ENCODE measurements at places on chromosomes 6 and 20.
A peak's percentile ranks its signal among the peaks of the same experiment; 100 is the strongest.

DNA sequence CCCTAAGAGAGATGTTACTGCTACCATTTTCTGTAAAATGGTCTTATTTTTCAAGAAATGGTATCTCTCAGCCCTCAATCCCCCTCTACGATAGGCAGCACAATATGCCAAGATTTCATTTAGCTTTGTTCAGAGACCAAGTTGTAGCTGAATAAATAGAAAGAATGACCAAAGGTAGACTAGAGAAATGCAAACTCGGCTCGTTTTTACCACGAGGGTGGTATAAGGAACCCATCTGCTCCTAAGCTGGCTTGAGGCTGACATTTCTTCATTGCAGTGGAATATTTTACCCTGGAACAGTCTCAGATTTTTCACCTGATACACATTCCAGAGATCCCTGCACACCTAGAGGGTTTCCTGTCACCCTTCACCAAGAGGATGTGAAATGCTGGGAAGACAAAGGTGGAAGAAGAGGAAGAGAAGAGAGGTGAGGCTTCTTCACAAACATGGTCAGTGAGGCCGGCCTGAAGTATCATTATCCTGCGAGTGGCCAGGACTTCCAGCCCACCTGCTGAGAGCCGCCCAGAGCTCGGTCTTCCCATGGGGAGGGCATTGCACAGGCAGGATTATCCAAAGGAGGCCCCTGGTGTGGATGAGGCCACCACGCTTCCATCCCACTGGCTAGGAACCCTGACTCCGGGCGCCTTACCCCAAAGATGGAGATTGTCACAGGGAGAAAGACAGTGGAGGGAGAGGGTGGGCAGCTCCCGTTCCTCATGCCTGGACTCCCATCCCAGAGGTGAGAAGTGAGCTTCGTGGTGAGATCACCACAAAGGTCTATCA, 57.1 kb upstream of the AFDN start:
- DNase-seq: no peak

- no peak for DNase-seq
These were observed 255.9 kb upstream of the RIN2 start for GRCh38 chr20:19502169-19502568.

- DNase-seq: no peak
These were observed 28.1 kb downstream of the PTPN1 start for GRCh38 chr20:50538276-50538675.

DNA sequence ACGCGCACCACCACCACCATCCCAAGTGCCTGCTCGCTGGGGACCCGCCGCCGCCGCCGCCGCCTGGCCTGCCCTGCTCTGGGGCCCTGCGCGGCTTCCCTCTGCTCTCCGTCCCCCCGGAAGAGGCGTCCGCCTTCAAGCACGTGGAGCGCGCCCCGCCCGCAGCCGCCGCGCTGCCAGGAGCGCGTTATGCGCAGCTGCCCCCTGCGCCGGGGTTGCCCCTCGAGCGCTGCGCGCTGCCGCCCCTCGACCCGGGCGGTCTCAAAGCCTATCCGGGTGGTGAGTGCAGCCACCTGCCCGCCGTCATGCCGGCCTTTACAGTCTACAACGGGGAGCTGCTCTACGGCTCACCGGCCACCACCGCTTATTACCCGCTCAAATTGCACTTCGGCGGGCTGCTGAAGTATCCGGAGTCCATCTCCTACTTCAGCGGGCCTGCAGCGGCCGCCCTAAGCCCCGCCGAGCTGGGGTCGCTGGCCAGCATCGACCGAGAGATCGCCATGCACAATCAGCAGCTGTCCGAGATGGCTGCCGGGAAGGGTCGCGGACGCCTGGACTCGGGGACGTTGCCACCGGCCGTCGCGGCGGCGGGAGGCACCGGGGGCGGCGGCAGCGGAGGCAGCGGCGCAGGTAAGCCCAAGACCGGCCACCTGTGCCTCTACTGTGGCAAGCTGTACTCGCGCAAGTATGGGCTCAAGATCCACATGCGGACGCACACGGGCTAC, 7.2 kb downstream of the PRDM13 start:
- DNase-seq: peak; percentile 62

- DNase-seq: no peak
These were observed 37.2 kb downstream of the C6orf132 start for GRCh38 chr6:42105156-42105648.

DNA sequence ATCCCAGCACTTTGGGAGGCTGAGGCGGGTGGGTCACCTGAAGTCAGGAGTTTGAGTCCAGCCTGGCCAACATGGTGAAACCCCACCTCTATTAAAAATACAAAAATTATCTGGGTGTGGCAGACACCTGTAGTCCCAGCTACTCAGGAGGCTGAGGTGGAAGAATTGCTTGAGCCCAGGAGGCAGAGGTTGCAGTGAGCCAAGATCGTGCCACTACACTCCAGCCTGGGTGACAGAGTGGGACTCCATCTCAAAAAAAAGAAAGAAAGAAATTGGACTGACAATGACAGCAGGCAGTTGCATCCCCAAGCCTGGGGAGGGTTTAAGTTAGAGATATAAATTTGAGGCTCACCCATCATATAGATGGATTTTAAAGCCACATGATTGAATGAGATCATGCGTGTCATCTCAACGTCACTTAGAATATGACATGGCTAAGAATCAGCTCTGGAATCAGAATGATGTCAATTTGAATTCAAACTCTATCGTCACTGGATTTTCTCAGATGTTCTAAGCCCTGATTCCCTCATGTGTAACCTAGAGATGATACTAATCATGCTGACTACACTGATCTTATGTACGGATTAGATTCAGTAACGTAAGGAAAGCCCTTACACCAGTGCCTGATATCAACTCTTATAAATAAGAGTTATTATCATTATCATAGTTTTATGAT, 534.0 kb upstream of the JARID2 start:
- DNase-seq: no peak

DNA sequence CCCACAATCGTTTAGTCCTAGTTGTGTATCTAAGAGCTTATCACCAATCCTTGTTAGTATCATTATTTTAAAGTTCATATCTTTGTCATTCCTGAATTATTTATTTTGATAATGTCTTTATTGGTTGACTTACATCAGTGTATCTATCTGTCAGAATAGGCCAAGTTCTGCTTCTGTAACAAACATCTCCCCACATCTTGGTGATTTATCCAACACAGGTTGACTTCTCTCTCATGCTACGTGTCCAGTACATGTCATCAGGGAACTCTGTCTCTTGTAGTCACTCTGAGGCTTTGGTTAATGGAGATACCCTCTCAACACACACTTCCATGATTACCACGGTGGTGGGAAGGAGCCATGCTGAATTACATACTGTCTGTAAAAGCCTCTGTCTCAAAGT, 38.4 kb downstream of the BANF2 start:
- no peak for DNase-seq

DNA sequence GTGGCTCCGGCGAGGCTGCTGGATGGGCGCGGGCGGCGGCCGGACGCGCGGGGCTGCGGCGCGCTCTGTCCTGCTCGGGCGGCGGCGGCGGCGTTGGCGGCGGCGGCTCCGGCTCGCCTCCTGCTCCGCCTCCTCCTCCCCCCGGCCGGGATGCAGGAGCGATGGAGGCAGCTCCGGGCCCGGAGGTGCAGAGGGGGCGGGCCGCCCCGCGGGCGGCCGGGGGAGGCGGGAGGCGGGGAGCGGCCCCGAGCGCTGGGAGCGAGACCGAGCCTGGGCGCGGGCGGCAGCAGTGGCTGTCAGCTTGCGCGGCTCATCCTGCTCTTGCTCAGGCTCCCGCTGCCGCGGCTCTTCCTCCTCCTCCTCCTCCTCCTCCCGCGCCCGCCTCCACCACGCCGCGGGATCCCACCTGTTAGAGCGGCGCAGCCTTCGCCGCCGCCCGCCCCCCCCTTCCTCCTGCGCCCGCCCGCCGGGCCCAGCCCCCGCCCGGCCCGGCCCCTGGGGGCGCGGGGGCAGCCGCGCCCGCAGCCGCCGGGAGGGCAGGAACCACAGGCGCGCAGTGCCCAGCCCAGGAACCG, at the start of gene NOL4L:
TSS of gene NOL4L (minus strand) at position 323 of the 575 bp plus-strand sequence. CDS start 443 bp downstream, outside the sequence.
- DNase-seq: no peak

DNA sequence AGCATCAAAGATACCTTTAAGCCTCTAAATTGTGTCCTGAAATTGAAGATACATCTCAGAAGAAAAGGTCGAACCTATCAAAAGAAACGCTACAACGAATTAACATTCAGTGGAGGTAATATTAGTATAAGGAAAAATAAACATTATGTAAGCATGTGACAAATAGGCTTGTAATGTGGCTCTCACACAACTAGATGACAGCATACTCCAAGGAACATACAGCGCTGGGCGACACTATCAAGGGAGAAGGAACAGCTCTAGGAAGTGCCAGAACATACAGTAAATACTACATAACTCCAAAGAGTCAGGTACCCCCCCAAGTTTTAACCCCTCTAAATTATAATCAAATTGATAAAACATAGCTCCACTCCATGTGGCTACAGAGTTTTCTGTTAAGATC, 103.5 kb downstream of the LAMP5 start:
- peak; percentile 97 for DNase-seq

- DNase-seq: peak; percentile 23
These were observed 72.2 kb downstream of the SCAF8 start for GRCh38 chr6:154805288-154805911.

- no peak for DNase-seq
These were observed 93.7 kb upstream of the CLVS2 start for GRCh38 chr6:122902326-122902725.

GRCh38 chr20:12262747-12263146, 345.1 kb downstream of the BTBD3 start:
- no peak for DNase-seq

DNA sequence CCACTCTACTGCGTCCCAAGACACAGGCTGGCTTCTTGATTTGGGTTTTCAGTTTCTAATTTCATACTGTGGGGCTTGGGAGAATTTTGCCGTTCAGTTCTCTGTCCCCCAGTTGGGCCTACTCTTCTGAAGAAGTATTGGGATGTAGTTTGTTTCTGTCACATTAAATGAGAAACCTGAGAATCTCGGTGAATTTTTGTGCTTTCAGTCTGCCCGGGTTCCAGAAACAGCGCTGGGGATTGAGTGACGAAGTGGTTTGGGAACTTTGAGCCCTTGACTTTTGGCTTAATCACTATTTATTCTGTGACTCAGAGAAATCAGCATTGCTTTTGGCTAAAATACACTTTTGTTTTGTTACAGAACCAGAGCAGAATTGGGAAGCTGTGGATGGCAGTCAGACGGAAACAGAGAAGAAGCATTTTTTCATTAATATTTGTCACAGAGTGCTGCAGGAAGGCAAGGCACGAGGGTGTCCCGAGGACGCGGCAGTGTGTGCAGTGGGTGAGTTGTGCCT, 74.0 kb downstream of the IGF2R start:
- DNase-seq: no peak

- DNase-seq: no peak
These were observed 584 bp downstream of the MTCH1 start for GRCh38 chr6:36985417-36985807.

DNA sequence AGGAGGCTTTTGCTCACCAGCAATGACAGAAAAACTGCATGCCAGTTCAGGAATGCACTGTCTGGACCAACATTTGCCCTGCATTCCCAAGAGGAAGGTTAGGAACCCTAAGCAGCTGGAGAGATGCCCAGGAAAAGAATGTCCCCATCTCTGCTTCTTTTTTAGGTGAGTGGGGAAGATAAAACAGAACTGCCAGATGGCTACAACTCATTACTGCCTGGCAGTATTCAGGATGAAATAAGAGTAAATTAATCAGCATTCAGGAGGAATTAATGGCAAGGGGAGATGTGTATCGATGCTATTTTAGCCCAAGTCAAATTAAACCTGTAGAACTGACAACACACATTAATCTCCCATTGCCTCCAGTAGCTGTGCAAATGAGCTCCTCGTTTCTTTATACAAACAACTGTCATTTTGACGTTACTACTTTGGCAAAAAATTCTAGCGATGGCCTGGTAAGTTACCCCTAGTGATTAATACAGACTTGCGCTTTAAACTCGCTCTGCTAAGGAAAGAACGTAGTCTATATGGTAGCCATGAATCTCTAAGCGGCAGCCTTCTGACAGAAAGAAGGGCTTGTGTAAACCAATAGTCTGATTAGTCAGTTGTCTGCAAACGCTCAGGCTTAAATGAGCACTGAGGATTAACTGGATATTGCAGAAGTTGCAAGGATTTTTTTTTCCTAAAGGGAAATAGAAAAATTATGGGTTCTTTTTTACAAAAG, 16.7 kb upstream of the SMLR1 start:
- DNase-seq: no peak

DNA sequence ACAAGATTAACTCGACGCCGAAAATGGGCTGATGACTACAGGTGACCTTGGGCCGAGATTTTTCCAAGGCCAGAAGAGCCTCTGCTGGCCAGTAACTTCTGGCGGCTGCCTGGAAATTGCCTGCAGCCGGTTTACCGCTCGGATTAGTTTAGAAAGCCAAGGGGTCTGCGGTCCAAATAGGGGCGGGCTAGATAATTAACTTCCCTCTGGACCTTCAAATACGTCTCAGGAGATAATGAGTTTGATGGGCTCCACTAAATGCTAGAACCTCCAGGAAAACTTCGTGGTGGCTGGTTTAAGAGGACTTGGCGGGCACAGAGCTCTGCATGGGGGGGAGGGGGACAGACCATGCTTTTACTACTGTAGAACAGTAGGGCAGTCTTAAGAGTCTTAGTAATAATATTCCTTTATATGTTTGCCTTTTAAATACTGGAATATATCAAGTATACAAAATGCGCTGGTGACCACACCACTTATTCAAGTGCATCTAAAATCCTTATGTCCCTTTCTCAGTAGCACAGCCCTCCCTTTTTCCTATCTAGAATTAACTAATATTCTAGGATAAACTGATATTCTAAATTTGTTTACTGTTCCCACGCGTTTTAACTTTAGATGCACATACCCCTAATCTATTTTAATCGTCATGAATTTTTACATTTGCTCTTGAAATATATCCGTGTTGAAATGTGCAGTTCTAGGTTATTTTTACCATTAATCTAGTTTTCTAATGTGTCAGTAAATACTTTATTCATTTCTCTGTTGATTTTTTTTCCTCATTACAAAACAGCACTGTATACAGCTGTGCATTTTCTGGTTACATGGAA, 107.5 kb upstream of the PRSS16 start:
- no peak for DNase-seq

DNA sequence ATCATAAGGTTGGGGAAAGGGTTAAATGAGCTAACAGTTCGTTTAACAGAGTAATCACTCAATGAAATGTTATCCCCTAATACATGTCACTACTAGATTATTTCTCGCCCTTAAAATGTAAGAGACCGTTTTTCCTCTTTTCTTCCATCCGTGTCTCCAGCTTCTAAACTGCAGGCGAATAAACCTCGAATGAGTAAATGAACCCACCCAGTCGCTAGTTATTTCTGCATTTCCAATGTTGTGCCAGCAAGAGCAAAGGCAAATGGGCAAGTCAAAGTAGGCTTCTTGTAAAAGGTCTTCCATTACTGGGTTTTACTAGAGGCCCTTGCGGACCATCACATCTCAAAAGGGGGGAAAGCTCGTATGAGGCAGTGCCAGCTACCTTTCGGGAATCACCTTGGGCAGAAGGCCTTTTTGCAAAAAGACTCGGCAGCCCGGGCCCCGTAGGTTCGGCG, 400 bp upstream of the SMAP1 start:
- no peak for DNase-seq
